ENCODE measurements at places on chromosomes 1 and 21.
A peak's percentile ranks its signal among the peaks of the same experiment; 100 is the strongest.

- no peak for DNase-seq
These were observed 4.7 kb upstream of the TSNAX start for GRCh38 chr1:231523816-231524215.

DNA sequence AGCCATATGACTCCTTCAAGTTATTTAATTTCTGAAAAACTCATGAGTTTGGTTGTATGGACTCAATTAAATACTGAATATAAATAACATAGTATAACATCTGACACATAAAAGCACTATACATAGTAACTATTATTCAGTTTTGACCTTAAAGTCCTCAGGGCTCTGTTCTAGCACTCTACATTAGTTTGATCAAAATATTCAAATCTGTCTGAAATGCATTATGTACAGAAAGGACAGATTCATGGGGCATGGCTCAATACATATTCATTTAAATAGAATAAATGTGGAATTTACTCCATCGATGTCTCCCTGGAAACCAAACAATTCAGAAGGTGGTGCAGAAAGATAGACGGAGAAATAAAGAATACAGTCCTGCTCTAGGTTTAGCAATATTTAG is 49.1 kb downstream of the RBM11 start:
- DNase-seq: no peak

DNA sequence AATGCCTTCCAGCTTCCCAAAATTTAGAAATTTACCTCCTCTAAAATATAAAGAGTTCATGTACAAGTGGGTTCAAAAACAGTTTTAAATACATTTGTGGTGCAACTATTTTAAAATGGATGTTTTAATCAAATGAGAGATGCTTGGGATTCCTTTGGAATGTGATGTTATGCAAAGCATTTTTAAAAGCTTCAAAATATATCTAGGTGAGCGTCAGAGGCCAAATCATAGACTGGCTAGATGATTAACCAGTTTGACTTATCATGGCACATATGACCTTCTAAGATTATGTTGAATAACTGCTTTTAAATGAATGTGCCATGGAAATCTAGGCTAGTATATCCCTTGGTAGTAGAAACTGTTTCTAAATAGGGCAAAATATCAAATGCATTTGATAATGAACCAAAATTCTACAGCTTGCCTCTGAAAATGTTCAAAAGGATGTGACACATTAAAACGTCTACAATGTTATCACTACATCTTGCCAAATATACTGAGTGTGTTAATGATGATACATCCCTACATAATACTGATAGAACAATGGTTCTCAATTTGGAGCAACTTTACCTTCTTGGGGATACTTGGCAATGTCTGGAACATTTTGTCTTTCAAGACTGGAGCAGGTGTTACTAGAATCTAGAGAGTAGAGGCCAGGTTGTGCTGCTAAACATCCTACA is 650.9 kb upstream of the ADGRL2 start:
- no peak for DNase-seq

DNA sequence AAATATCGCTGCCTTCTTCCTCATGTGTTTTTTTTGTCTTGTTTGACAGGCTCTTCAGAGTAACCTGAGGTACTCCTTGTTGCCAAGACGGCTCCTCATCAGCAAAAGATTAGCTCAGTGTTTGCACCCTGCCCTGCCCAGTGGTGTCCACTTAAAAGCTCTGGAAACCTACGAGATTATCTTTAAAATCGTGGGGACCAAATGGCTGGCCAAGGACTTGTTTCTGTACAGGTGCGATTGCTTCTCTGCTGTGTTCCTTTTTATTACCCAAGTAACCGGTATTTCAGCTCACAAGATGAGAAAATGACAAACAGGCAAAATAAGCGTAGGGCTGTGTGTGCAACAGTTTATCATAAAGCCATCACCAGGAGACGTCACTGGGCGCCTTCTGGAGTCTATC is 42.4 kb downstream of the DOP1B start:
- DNase-seq: no peak

DNA sequence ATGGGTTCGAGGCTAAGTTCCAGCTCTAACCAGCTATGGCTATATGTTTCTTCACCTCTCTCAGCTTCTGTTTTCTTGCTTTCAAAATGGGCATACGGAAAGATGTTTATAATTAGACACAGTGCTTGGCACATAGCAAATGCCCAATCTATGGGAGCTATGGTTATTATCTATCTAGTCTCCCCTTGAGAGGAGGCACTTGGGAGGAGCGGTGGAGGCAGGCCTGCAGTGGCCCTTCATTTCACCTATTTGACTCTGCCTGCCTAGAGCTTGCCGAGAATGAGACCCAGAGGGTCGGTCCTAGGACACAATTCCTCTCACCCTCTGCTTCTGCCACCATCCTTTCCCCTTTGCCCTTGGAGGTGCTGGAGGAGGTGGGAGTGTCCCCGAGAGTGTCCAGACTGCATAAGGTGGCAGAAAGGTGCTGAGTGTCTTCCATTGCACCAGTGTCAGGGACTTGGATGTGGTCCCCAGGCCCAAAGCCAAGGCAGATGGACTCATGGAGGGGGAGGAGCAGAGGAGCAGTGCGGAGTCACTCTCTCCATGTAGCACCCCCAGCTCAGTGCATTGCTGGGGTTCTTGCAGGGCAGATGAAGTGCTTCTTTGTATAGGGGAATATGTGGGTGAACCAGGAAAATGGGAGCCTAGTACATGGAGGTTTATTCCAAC is 9.0 kb downstream of the LGR6 start:
- no peak for DNase-seq

- DNase-seq: no peak
These were observed 165.3 kb downstream of the FASLG start for GRCh38 chr1:172824209-172824608.

- peak; percentile 100 for DNase-seq
These were observed at the start of gene MTOR for GRCh38 chr1:11262171-11263049. Gene MTOR, minus strand, starts transcription at chr1:11262551. Its CDS starts 3,142 bp downstream, at chr1:11259409.

DNA sequence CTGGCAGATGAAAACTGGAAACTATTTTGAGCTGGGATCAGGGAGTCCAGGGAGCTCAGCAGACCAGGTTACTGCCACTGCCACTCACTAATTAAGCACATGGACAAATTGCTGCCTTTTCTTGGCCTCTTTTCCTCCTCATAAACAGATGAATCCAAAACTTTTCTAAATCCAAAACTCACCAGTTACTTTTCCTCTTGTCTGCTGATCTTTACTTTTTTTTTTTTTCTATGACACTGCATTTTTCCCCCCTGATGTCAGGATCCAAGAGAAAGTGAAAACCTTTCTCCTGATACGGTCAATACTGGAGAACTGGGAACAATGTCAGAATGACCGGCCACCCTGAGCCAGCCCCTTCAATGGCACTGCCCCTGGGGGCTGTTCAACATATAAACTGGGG is 405.8 kb downstream of the DUSP10 start:
- no peak for DNase-seq

DNA sequence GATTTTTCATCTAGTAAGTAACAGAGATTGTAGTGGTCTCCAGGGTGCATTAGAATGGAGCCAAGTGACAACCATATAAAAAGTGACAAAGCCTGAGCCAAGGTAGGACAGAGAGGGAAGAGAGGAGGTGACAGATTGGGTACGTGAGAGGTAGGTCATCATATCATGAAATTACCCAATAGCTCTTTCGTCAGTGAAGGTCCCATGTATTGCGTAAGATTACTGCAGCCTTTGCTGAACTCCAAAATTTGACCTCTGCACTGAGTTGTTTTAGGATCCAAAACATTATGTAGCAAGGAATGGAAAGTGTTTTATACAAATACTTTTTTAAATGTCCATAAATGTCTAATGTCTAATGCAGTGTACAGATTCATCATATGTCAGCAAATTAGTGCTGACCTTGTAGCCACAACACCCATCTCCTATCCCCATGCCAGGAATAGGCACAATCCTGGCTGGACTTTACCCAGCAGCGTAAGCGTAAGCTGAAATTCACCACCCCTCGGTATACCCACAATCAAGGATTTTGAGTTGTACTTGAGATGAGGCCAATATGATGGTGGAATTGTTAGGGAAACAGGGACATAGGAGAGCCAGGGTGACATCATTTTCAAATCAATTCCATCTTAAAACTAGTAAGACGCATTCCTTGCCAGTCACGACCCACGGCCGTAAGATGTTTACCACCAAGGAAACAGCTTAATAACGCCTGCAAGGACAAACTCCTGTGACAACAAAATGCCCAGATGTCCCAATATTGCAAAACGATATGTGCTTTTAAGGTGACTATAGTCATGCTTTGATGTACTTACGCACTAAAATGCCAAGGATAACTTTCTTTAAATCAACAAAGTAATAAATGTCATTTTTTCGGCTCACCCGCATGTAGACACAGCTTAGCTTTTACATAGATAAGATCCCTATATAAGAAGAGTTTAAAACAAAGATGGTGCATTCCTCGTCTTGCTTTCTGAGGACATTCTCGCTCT is 38.1 kb upstream of the GREM2 start:
- DNase-seq: no peak

GRCh38 chr1:223825767-223826748 is 19.7 kb downstream of the TP53BP2 start:
- DNase-seq: no peak

DNA sequence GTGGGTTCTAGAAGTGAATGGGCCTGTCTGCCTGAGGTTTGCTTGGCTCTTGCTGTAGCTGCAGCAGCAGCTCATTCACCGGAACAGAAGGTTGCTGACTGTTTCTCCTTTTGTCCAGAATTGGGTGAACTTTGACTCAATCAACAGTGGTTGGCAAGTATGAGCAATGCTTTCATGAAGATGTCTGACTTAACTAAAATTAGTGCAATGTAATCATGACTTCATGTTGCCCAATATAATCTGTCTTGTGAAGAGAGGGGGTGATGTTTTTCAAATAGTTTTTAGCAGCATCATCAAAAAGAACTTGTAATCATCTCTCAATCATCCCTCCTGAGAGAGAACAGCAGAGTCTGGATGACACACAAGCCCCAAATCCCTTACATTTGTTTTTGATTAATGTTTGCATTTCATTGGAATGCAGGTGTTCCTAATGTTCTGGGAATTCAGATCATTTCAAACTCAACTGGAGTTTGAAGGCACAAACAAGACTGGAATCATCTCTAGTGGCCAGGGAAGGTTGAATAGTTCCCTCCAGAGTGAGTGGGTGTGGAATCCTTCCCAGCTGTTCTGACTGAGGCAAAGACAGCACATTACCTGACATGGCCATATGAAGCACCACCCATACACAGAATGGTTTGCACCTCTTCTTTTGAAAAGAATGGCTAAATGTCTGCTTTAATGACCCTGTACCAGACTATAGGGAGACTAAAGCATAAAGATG is 82.9 kb downstream of the HLX start:
- no peak for DNase-seq

DNA sequence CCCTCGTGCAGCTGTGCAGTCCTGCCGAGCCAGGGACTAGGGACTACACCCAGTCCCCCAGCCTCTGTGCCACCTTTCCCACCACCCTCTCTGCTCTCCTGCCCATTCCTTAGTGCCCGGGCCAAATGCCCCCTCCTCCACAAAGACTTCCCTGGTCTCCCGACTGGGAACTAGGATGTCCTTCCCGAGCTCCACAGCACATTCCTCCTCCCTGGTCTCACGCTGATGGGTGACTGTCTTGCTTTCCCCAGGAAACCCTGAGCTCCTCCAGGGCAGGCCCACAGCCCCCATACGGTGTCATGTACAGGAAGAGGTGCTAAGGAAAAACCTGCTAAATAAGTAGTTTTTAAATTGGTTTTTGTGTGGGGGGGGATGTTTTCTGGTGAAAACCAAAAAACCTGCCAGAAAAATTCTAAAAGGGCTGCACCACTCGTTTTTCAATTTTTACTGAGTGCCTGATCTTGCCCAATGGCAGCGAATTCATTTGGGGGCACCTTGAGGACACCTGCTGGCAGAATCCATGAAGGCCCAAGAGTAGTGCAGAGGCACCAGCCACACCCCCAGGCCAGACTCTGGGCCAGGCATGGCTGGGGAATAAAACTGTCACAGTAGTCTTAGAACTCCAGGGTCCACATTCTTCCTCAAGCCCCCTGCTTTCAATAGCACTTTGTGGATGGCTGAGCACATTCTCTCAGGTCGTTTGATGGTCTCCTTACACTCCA is 50.4 kb downstream of the GLIS1 start:
- no peak for DNase-seq

GRCh38 chr1:114976891-114977290 is 52.7 kb upstream of the TSHB start:
- DNase-seq: no peak

- DNase-seq: no peak
These were observed 220.8 kb upstream of the NRIP1 start for GRCh38 chr21:15285556-15285955.
